ENCODE measurements at places on chromosomes 3 and 15.
A peak's percentile ranks its signal among the peaks of the same experiment; 100 is the strongest.

- DNase-seq, result peak; percentile 10
These were observed 821 bp downstream of the LINS1 start for GRCh38 chr15:100601163-100601562.

DNA sequence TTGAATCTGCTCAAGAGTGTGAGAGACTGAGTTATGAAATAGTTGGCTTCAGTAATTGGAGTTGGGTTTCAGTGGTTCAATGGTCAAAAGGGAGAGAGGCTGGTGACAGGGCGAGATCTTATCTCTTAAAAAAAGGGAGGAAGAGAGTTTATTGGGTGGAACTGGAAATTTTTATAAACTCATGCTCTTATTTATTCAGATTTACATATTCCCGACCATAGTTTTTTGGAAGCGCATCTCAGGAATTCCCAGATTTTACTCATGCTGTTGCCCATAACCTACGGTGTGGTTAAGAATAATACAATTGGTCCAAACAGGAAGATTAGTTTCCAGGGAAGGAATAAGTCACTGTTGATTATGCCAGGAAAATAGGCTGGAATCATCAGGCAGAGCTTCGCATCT is 41.4 kb downstream of the CD200 start:
- no peak for DNase-seq

DNA sequence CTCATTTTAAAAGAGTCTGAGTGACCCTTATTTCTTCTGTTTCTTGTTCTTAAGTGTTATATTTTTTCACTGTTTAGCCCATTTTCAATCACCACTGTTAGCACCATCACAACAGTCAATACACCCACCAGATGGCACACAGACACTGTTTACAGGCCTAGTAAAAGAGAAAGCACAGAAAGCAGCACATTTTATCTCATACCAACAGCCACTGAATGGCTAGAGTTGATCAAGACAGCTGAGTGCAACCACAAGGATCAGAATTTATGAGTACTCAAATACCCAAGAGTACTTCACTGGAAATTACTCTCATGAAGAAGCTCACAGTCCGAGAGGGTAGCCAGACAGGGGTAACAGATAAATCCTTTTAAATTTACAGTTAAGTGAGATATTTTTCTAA is 127.0 kb downstream of the TFDP2 start:
- DNase-seq, result no peak

- DNase-seq, result no peak
These were observed 50.0 kb downstream of the PLS1 start for GRCh38 chr3:142646020-142646785.

GRCh38 chr3:10259798-10260197 is 11.5 kb downstream of the TATDN2 start:
- no peak for DNase-seq

GRCh38 chr3:100151024-100151707 is 36.9 kb upstream of the FILIP1L start:
- no peak for DNase-seq

DNA sequence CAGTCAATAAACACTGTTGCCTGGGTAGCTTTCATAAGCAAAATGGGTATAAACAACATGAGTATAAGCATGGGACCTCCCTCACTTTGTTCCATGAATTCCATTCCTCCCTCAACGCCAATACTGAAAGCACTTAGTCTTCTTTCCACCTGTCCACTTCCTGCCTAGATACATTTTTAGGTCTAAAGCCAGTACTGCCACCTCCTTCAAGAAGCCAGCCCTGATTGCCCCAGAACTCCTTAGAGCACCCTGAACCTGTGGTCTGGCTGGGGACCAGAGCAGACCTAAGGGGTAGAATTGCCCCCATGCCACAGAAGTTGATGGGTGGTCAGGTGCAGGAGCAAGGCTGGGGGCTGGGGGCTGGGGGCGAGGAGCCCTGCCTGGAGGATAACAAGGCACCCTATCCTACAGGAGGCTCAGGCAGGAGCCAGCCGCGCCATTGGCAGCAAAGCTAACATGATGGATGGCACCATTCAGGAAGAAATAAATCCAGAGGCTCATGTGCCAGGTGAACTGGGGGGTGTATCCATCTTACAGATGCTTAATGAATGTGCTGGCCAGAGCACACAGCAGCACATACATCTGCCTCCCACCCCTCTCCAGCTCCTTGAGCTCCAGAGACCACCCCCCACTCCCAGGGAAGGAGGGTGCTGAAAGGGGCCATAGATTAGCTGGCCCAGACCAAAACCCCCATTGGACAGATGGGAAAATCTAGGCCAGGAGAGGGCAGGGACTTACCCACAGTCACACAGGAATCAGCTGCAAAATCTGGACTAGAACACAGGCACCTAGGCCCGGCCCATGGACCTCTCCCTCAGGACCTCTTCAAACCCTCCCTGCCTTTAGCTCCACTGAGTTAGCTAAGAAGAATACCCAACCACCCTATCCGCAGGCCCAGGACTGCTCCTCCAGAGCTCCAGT is 113.8 kb upstream of the LINGO1 start:
- DNase-seq, result no peak

DNA sequence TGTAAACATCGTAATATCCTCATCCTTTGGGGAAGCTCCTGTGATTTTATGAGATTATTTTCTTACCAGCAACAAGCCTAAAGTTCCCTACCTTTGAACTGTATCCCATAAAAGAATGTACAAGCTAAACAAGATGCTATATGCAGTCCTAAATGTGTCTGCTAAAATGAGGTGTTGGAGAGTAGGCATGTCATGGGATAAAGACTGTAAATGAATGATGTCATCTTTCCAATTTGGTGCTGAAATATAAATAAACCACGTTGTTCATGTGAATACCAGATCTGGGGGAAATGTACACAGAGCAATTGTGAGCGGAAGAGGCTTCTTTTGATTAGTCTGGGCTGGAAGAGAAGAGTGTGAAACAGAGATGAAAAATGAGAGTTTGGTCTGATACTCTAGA is 214.9 kb upstream of the WNT5A start:
- DNase-seq, result no peak

DNA sequence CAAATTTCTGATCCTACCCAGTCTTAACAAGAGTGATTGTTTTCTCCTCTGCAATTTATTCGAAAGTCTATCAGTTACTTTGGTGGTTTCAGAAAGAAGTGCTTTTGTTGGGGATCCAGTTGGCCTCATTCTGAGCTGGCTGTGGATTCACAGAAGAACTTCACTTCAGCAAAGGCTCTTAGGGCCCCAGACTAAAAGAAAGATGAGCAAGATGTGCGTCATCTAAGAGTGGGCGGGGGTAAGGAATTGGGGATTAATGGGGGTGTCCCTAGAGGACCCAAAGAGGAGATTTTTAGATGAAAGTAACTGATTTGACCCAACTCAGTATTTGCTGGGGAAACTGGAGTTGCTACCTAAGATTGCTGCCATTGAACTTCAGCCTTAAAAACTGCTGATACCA is 63.9 kb upstream of the TSEN2 start:
- DNase-seq, result no peak

- DNase-seq, result no peak
These were observed 94.2 kb upstream of the PSMD6 start for GRCh38 chr3:64117483-64117882.

DNA sequence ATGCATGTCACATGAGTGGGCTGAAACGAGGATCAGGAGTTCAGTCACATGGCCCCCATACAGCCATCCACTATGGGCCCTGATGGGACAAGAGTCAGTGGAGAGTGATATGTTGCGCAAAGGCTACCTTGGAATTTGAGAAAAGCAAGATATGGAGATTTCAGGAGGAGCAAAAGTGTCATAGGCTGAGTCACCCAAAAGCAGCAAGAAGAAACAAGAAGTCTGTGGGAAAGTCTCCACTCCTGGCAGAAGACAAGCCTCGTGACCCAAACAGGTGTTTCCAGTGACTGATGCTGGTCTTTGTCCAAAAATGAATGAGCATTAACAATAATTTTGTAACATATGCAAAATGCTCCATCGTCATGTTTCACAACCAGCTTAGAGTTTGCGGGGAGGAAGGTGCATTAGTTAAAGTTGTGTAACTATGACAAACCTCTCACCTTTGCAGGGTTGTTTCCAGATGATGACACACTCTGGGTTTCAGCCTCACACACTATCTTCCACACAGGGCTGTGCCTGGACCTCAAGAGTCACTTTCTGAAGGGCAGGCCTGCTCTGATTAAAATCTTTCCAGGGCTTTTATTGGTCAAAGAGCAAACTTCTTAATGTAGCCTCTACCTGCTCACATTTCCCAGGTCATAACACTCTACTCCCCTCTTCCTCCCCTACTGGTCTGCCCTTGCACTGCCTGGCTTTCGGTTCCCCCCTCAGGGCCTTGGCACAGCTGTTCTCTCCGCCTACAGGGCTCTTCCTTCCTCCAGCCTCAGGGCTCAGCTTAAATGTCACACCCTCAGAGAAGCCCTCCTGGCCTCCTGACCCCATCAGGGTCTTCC is 3.9 kb upstream of the DNASE1L3 start:
- DNase-seq, result no peak

GRCh38 chr15:57213862-57214261 is 162.4 kb upstream of the CGNL1 start:
- DNase-seq, result no peak

- no peak for DNase-seq
These were observed 36.6 kb upstream of the EPHB3 start for GRCh38 chr3:184524981-184525336.

DNA sequence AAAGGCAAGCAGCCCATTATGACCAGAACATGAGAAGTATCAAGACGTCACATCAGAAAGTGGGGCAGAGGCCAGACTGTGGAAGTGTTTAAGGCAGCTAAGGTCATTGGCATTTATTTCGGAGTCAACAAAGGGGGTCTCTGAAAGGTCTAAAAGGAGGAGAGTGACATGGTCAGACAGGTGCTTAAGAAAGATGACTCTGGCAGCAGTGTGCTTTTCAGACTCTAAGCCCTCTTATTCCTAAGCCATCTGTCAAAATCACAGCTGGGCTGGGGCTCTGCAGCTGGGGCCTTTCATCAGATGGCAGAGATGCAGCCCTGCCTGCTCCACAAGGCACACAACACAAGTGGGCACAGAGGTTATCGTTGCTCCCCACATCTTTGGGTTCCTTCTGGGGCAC is 14.0 kb downstream of the FBXL22 start:
- DNase-seq, result no peak

DNA sequence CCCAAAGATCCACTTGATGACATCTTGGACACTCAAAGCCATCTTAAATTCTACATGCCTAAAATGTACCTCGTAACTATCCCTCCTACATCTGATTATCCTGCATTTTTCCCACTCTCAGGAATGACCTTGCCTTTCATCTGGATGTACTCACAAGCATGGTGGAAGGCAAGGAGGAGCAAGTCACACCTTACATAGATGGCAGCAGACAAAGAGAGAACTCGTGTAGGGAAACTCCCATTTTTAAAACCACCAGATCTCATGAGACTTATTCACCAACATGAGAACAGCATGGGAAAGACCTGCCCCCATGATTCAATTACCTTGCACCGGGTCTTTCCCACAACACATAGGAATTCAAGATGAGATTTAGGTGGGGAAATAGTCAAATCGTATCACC is 616.0 kb downstream of the MCTP2 start:
- DNase-seq, result no peak

- DNase-seq, result no peak
These were observed 44.4 kb downstream of the MUC20 start for GRCh38 chr3:195764961-195765706.

DNA sequence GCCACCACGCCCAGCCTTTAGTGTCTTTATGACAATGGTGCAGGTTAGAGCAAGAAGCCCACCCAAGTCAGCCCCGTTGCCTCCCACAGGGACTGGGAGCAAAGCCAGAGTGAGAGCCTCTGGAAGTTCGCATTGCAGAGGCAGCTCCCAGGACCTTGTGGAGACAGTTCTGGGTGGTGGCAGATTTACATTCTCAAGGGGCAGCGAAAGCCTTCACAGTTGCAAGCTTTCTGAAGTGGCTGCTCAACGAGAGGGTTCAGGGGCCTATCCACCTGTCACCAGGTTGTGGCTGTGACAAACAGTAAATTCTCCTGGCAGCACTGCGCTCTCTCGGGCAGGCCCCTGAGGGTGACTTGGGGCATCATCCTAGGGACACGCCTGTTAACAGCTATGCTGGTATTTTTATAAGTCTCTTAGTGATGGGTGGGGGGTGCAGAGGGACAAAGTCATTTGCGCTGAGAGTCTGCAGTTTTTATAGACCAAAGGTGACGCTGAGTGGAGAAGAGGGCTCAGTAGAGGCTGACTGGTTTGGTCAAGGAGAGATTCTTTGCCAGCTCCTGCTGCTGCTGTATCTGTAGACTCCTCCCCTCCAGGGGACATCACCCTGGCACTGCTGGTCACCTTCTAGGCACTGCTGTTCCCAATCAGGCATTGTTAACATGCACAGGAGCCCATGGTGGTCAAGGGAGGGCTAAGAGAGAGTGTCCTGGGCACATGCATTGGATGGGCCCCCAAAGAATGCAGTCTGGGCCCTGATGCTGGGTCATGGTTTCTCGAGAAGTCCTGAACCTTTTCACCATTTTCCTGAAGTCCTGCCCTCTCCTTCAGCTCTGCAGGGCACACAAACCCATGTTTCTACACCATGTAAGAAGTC is 57.5 kb upstream of the KLF13 start:
- DNase-seq, result no peak

DNA sequence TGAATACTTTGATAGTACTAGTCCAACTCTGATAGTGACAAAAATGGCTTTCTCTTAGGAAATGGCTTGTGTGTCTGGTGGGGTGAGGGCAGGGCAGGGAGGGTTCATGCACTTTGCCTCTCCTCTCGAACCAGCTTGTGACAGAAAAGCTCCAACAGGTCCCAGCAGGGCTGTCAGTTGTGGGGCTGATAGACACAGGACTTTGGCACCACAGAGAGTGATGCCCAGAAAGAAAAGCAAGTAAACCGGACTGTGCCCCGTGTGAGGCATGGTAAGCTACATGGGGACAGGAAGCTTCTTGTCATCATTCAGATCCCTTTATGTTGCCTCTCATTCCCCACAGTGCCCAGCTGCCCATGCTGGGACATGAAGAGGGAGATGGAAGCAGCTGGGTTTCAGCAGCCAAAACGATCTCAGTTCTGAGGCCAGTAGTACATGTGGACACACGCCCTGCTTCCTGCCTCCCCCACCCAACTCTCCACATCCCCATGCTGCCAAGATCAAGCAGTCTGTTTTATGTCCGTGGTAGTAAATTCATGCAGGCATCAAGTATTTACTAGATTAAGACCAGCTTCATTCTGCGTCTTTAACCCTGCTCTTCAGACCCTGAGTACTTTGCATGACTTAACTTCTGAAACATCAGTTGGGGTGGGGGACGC is 29.7 kb upstream of the LIPC start:
- no peak for DNase-seq

DNA sequence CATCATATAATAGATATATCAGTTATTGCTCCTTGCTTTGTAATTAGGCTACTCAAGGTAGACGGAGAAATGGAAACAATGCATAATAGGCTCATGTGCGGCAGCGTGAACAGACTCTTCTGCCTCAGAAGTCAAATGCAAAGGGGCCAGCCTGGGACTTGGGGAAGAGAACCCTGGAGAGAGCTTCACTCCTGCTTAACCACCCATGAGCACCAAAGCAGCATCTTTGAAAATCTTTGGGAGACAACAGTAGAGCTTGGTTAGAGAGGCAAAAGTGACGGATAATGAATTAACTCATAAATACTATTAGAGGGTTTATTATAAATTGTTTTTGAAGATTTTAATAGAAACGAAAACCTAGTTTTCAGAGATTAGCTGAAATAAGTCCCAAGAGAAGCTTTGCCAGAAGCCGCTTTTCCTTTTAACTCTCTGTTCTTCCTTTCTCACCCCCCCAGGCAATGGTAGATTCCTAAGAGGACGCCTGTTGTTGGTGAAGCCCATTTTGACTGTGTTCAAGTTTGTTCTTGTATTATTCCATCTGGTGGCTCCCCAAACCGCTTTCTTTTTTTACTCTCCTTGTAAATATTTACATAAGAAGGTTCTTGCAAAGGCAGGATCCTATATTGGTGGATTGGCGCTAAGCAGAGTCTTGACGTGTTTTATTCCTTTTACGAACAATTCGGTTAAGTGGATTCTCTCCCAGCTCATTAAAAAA is 196.0 kb upstream of the TPRG1 start:
- DNase-seq, result no peak

Measured in nephron progenitor cell (in vitro differentiated cells).